ENCODE measurements at places on chromosomes 3 and 15.

GRCh38 chr3:169907944-169908343 is 3.4 kb upstream of the SAMD7 start:
- no peak for DNase-seq

- DNase-seq: no peak
These were observed 21.0 kb downstream of the GLCE start for GRCh38 chr15:69181424-69181823.

DNA sequence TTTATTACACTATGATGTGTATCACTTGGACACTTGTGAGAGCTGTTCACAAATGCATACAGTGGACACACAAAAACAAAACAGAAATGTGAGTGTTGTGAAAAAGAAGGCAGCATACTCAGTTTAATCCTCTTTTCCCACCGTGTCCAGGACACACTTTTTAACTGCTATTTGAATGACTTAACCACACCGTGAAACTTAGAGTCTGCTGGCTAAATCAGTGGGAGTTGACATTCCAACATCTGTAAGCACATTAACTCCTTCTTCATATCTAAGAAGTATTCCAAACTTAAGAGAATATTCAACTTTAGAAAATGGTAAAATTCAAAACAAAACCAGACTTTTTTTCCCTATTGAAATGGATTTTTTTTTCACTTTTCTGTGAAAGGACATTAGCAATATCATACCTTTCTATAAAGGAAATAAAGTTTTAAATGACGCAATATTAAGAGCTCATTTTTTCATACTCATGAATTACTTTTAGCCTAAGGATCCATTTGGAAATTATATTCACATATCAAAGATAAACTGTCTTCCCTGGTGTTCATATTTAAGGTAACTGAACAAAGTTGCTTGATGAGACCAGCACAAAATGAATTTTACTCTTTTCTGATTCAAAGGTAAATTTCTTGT is 316.6 kb downstream of the RBMS3 start:
- DNase-seq: no peak

GRCh38 chr3:99808163-99808794 is 9.4 kb upstream of the CMSS1 start:
- DNase-seq: peak; percentile 16

DNA sequence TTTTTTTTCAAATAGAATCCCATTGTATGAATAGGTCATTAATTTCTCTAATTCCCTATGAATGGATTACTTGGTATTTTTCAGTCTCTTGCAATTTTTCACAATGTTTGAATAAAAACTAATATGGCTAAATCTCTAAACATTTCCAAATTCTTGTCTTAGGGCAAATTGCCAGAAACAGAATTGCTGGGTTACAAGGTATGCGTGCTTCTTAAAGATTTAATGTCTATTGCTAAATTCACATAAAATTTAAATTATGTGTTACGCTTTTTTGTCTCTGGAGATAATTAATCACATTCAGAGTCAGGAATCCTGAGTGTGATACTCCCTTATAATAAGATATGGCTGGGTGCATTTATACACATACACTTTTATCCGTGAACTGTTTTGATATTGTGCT is 264.5 kb upstream of the TBL1XR1 start:
- DNase-seq: no peak
